GM13977 (cell line): ENCODE measurements at places on chromosomes 2 and 18.

DNA sequence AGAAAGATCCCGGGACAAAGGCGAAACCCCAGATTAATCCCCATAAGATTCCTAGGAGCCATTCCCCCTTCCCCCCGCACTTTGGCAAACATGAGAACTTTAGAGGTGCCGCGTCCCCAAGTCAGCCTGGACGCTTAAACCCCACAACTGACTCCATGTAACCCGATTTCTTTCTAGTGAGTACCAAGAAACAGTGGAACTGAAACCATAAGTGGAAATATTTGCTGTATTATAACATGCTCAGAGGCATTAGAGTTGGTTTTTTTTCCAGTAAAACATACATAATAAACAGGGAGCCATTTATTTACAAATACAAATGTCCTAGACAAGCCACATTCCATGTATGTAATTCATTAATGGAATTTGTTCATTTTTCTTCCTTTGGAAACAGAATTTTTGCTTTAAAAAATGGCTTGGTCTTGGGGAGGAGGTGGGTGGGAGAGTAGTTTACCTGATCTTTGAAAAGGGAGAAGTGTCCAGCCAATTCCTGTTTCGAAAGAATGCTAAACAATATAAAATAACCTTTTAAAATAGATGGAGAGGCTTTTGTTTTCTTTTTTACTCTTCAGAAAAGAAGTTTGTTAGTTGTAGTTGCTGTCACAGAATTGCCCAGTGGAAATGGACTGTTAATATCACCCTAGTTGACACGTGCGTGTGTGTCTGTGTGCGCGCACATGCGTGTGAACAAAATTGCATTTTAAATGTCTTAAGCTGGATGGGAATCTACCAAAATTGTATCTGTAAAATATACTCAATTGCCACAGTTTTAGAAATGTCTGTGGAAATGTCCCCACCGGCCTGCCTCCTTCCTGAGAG, 10.6 kb downstream of the POU3F3 start:
- no peak for DNase-seq

- no peak for DNase-seq
Measured at GRCh38 chr2:7444626-7445025, 527.4 kb downstream of the RNF144A start.

DNA sequence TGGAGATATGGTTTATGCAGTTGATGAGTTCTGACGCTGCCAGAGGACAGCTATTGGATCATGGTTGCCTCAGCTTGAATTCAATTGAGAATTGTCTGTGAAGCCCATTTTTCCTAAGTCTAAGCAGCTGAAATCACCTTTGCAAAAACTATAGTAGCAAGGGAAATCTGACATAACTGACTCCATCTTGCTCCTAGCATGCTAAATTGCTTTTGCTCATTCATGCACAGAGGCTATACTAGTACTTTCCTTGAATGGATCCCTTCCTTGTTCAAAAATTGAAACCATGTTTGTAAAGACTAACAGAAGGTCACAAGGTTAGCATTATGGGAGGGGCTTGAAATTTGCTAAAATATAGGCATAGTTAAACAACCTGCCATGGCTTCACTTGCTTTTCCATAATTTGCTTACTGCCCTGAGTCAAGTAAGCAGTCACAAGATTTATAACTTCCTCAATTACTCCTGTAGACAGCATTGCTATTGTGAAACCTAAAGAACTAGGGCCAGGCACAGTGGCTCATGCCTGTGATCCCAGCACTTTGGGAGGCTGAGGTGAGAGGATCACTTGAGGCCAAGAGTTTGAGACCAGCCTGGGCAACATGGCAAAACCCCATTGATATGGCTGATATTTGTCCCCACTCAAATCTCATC, 41.2 kb downstream of the CHRNA1 start:
- no peak for DNase-seq

GRCh38 chr18:23114171-23114881, 21.0 kb upstream of the CABLES1 start:
- DNase-seq, result no peak

- no peak for DNase-seq
Measured at GRCh38 chr2:26542676-26543505, 65.0 kb upstream of the OTOF start.

GRCh38 chr2:216956820-216957493, 97.1 kb upstream of the TNP1 start:
- DNase-seq, result no peak

- no peak for DNase-seq
Measured at GRCh38 chr2:203018181-203018580, 3.5 kb downstream of the NBEAL1 start.

- DNase-seq, result no peak
Measured at GRCh38 chr2:233689031-233689430, 3.7 kb upstream of the UGT1A6 start.

- DNase-seq, result no peak
Measured at GRCh38 chr2:38116762-38117161, 40.8 kb upstream of the CYP1B1 start.

DNA sequence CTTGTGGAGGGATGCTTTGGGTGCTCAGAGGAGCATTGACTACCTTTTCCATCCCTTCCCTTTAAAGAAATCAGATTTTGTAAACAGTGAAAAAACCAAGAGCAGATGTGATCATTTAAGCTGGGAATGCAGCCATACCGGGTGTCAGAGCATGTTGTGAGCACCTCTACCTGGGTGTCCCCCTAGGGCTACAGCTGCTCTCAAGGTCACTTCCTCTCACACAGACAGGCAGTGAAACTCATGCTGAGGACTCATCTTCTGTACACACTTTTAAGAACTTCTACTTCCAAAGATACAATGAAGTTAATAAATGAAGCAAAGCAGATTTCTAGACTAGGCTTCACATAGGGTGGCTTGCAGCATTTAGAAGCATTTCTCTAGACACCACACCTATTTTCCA, 48.4 kb upstream of the FRZB start:
- DNase-seq, result no peak

DNA sequence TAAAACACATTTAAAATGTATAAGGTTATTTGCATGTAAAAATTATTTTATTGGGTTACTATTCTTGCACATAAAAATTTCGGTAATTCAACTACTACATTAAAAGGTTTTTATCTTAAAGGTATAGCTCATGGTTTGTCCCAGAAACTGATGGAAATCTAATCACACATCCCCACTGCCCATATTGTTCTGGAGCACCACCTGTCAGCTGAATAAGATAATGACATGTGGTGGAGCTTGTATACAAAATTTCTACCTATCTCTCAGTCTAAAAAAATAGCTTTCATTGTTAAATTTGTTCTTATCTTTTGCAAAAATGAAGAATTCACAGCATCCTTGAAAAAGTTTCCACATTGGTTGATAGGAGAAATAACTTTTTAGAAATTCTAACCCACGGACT, 18.3 kb downstream of the ERBB4 start:
- DNase-seq, result no peak

- no peak for DNase-seq
Measured at GRCh38 chr2:236572482-236572881, 2.9 kb downstream of the ACKR3 start.

- DNase-seq, result no peak
Measured at GRCh38 chr18:3103576-3103975, 90.6 kb upstream of the LPIN2 start.

GRCh38 chr2:19674051-19675002, 227.5 kb downstream of the TTC32 start:
- DNase-seq, result no peak

GRCh38 chr2:180520206-180520605, 460.2 kb upstream of the UBE2E3 start:
- no peak for DNase-seq

- no peak for DNase-seq
Measured at GRCh38 chr2:177254433-177255226, 9.9 kb downstream of the NFE2L2 start.

DNA sequence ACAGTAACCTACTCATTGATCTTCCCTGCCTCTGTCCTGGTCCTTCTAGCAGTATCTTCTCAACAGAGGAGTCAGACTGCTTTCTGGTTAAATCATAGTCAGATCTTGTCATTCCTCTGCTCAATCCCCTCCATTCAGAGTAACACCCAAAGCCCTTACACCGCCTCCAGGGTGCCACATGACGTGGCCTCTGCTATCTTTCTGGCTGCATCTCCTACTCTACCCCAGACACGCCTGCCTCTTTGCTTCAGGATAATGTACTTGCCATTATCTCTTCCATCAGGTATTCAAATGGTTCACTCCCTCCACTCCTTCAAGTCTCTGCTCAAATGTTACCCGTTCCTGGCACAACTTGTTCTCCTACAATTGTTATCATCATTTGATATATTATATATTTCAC, 36.3 kb upstream of the ACVR2A start:
- DNase-seq, result no peak

DNA sequence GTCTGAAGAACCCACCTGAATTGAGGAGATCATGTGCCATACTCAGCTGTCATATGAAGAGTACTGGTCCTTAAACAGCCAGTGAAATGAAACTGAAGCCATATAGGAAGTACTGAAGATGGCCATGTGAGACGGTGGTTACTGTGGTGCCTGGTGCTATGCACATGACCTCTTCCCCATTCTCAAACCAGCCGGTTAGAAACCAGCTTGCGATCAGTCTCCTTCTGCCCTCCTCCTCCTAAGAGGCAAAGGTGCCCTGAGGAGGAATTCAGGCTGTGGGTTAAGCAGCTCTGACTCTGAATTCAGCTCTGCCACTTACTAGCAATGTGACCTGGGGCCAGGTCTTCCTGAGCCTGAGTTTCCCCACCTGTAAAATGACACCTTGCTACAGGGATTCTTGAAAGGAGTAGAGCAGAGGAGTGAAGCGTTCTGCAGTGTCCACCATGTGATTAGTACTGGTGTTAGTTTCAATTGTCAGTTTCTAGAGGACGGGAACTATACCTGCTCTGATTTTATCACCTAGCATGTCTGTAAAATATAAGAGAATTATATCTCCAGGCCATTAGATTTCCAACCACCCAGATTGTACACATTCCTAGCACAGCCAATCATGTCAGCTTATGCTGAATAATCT, 5.1 kb downstream of the FECH start:
- DNase-seq, result peak; percentile 49

DNA sequence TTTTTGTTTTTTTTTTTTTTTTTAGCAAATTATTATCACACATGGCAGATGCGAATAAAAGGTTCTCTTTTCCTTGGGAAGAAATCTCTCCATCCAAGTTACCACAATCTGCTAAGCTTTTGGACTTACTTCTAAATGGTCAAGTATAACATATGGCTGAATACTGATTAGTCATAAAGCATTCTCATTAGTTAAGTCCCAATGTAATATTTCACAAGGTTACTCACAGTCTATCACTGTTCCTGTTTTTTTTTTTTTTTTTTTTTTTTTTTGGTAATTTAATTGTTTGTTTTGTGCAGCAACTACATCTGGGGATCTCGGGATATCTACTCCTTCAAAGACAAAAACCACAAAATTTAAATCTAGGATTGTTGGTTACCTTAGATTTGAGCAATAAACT, 771.7 kb downstream of the CPS1 start:
- DNase-seq, result no peak

DNA sequence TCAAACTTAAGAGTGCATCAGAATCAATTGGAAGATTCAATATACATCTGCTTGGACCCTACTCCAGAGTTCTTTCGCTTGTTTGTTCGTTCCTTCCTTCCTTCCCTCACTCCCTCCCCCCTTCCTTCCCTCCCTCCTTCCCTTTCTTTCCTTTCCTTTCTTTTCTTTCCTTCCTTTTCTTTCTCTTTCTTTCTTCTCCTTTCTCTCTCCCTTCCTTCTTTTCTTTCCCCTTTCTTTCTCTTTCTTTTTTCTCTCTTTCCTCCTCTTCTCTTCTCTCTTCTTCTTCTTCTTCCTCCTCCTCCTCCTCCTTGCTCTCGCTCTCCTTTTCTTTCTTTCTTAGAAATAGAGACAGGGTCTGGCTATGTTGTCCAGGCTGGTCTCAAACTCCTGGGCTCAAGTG, 45.9 kb downstream of the MTHFD2 start:
- no peak for DNase-seq

- DNase-seq, result no peak
Measured at GRCh38 chr2:201859949-201860348, 53.6 kb downstream of the CDK15 start.

DNA sequence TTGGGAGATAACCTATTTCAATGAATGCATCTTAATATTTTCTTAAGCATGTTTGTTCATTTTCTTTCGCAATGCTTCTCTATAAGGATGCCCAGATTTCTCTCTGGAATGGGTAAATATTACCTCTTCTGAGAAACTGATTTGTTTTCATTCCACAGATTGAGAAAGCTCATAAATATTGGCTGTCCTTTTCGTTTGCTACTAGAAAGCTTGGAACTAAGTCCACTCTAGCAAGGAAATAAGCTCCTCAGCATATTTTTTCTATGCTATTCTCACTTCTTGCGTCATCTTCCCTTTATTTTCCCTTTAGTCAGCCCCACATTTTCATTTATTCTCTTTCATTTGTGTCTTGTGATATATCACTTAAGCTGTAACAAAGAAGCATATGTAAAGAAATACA, 76.3 kb downstream of the ANTXR1 start:
- DNase-seq, result no peak

DNA sequence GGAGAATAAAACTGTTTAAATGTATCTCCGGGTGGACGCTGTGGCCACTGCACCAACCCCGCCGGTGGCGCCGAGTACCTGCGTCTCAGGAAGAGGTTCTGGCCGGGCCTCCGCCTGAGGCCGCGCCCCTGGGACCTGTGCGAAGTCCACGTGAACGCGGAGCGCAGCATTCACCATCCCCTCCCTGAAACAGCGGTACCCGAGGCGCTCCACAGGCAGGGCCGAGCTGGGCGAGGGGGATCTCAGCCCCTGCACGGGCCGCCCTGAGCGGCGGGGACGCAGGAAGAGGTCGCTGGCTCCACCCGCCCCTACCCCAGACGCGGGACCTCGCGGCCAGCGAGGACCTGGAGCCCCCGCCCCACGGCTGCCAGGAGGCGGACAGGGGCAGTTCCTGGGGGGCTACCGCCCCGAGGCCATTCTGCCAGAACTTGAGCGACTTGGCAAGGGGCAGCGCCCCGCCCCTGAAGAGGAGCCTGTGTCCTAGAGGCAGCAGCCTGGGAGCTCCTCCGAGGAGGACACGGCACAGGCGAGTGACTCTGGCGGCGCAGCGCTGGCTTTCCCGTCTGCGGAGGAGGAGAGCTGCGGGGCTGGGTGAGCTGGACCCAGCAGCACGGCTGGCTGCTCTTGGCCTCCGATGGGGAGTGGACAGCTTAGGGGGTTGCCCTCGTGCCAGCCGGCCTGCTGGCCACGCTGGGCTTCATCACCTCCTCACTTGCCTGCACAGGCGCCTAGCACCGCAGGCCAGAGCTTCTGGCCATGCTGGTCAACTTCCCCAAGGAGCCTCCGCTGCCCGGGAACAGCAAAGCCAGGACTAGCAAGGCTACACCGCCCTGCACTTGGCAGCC, 9.7 kb upstream of the TEKT4 start:
- no peak for DNase-seq
